GOT3 (cell line): ENCODE measurements at places on chromosomes 16 and 17.

GRCh38 chr16:49545741-49546448, 172.3 kb downstream of the C16orf78 start:
- no peak for DNase-seq

GRCh38 chr17:40311575-40311974, 2.6 kb downstream of the RARA start:
- DNase-seq = no peak

DNA sequence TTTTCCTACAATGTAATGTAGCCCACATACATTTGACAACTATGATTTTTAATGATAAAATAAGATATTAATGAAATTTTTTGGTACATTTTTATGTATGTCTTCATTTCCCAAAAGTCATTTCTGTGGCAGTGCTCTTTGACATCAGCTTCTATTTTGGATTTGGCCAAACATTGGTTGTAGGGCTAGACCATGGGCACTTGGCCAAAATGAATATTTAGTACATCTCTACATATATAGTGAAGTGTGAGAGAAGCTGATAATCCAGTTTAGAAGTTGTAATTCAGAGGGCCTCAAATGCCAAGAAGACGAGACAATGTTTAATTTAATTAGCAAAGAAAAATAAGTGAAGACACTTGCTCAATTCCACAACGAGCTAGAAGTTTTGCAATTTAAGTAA, 724.9 kb upstream of the SOX9 start:
- no peak for DNase-seq

GRCh38 chr16:2709588-2709984, 10.4 kb downstream of the PRSS27 start:
- no peak for DNase-seq

DNA sequence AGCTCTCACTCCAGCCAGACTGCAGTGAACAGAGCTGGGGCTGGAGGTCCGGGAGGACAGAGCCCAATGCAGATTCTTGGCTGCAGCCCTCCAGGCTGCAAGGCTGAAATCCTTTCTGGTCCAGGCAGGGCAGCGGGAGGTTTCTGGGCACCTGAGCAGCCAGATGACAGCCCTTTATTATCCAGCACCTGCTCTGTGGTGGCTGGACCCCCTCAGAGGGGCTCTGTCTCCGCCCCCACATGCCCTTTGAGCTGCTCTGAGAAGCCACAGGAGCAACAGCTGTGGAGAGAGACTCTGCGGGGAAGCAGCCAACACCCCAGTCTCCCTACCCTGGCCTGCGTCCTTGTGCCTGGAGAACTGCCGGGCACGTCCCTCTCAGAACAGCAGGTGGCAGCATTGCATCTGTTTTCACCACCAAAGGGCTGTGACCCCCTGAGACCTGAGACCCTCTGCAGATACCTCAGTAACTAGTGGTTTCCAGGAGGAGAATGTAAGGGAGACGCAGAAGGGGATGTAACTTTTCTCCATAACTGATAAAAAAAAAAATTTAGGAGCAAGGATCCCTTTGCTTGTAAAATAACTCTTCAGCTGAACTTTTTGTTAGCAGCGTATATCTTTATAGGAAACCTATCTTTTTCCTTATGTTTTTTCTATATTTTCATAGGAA, 3.7 kb upstream of the CNP start:
- no peak for DNase-seq

GRCh38 chr16:57356547-57356946, 2.0 kb upstream of the CCL22 start:
- DNase-seq = no peak

GRCh38 chr17:50511058-50511457, 2.8 kb downstream of the MYCBPAP start:
- DNase-seq = no peak

- DNase-seq = no peak
These were observed 621.2 kb upstream of the CDH5 start for GRCh38 chr16:65745201-65745708.

DNA sequence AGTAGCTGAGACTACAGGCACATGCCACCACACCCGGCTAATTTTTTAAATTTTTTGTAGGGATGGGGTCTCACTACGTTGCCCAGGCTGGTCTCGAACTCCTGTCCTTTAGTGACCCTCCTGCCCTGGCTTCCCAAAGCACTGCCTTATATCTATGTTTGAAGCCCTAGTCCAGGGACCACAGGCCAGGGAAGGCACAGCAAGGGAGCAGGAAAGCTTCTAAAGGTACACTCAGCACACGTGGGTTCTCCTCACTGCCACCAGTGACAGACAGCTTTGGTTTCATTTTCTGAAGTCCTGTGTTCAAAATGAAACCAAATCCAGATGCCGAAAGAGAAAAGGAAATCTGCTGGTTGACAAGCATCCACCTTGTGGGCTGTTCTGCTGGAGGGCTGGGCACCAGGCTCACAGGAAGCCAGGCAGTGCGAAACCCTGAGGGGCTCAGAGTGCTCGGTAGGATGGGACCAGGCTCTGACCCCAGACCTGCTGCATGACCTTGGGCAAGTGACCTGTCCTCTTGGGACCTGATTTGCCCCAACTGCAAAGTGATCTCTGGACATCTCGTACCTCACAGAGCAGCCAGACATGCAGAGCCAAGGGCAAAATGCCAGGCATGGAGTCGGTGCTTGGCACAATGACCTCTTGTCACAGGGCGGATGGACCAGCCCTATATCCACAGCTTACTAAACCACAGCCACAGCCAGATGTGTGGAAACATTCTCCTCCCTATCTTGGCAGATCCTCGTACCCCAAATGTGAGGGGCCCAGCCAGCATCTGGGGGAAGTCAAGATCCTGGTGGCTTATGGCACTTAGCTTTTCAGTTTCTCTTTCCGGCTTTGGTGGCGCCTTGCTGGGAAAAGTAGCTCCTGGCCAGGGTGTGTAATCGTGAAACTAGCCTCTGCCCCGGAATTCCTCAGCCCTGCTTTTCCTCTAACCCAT, 2.8 kb upstream of the SOCS1 start:
- DNase-seq = no peak

DNA sequence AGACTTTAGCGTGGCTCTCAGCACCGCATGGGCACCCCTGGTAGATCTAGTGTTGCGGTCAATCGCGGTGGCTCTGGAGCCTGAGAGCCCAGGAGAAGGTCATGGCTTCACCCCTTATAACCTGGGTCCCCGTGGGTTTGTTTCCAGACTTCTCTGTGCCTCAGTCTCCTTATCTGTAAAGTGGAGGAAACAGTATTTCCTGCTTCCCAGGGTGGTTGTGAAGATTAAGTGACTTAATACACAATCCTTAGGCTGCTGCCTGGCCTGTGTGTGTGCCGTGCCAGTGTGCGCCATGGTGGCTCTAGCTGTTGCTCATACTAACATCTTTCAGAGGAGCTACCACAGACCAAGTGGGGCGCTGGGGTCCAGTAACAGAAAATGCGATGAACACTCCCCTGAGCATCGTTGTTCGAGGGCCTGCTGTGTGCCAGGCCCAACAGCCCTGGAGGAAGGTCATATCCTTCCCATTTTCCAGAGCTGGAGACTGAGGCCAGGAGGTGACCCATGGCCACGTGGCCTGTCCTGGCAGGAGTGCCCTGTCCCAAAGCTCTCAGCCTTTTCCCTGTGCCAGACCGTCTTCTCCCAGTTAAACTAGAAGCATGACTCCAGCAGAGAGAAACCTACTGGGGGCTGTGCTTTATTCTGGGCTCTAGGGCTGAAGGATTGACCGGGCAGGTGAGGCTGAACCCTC, 70.1 kb downstream of the CMIP start:
- no peak for DNase-seq

GRCh38 chr17:6605142-6605541, 35.4 kb downstream of the KIAA0753 start:
- no peak for DNase-seq

- DNase-seq = no peak
These were observed 8.3 kb downstream of the ANKRD40 start for GRCh38 chr17:50699410-50699809.

DNA sequence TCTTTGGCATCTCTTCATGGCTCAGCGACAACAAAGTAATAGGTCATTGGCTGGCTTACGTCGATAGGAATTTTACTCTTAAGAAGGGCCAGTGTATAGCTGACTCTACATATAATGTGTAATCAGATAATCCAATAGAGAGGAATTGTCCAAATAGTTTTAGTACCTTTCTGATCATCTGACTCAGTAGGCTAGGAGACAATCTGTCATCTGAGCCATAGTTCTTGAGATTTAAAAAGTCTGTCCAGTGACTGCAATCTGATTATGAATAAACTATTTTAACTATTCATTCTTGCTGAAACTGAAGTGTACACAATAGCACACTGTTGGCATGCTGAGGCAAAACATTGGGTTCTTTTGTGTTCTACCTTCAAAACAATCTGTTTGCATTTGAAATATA, 21.4 kb upstream of the NOL11 start:
- no peak for DNase-seq

DNA sequence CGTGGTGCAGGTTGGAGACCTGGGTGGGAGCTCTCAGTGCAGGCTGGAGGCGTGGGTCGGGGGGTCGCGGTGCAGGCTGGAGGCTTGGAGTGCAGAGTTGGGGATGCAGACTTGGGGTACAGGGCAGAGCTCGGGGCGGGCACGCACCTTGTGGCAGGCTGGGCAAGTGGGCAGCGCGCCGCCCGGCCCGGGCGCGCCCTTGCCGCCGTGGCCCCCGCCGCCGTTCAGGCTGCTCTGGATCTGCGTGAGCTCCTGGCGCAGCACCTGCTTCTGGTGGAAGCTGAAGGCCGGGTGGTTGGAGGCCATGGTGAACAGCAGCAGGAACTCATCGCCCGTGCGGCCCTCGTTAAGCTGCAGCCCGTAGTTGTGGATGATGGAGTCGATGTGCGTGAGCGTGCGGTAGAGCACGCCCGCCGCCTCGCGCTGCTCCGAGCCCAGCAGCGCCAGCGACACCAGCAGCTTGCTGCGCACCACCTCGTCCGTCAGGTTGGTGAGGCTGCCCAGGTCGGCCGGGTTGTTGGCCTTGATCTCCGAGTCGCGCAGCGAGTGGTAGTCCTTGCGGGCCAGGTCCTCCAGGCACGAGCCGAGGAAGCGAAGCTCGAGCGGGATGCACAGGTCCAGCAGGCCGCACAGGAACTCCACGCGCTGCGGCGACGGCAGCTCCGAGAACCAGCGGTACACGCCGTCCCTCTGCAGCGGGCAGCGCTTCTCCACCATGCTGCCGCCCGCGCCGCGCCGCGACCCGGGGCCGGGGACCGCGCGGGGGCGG, 1.1 kb downstream of the ZCCHC14 start:
- DNase-seq = no peak

GRCh38 chr16:28572696-28573510, 19.2 kb downstream of the SGF29 start:
- DNase-seq = no peak

DNA sequence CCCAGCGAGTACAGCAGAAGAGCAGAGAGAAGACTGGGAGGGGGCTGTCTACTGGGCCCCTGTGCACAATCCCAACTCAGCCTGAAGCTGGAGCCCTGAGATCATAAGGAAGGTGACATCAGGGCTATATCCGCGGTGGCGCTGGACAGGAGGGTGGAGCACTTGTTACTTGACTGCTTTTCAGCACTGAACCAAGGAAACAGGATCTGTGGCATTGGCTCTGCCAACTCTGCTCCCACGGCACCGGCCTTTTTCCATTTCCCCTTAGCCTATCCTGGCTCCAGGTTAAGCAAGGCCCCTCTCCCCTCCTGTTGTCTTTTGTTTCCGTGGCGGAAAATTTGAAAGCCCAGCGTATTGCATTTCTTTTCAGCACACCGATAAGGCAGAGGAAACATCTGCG, 125.0 kb upstream of the IRX3 start:
- no peak for DNase-seq

GRCh38 chr16:48323783-48324775, 61.1 kb downstream of the SIAH1 start:
- no peak for DNase-seq

DNA sequence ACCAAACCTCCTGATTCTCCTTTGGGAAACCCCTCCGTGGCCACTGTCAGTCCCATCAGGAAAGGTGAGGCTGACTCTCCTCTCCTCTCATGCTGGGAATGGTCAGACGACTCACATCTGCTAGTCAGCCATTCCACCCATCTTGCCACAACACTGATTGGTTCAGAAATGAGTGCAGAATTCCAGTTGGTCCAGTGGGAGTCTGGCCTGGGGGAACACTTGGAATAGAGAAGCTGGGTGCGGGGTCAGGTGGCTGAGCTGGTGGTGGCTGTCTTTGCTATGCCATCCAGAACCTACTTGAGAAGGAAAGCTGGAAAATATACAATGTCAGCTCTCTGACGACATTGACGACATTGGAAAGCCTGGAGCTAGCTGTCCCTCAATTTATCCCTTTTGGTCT, 23.6 kb upstream of the PLLP start:
- no peak for DNase-seq

DNA sequence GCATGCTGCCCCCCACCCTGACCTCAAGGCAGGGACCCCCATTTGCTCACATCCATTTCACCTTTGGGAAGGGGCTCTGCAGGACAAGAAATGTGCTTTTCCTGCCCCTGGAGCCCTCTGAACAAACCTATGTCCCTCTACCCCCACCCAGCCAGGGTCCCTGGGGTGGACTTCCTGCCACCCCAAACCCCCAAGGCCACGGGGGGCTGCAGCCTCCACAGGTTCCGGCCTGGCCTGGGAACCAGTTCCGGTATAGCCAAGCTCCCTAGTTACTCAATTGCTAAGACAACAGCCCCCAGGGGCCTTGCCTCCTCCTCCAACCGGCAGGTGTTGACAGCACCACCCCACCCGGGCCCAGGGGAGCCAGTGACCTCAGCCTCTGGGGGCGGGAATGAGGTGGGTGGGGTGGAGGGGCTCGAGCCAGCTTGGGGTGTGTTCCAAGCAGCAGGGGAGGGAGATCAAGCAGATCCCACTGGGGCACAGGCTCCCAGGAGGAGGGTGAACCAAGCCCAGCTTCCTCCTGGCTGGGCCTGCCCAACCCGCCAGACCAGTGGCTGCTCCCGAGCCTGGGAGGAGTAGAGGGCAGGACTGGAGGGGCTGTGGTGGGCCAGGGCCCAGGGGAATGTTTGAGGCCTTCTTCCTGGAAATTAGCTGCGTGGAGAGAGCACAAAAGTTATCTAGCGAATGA, 6.6 kb downstream of the PNMT start:
- DNase-seq = no peak

DNA sequence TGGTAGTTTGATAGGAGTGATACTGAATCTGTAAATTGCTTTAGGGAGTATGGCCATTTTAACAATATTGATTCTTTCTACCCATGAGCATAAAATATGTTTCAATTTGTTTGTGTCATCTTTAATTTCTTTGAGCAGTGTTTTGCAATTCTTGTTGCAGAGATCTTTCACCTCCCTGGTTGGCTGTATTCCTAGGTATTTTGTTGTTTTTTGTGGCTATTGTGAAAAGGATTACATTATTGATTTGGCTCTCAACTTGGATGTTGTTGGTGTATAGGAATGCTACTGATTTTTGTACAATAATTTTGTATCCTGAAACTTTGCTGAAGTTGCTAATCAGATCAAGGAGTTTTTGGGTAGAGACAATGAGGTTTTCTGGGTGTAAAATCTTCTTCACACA, 3.2 kb downstream of the KRTAP9-9 start:
- DNase-seq = no peak

DNA sequence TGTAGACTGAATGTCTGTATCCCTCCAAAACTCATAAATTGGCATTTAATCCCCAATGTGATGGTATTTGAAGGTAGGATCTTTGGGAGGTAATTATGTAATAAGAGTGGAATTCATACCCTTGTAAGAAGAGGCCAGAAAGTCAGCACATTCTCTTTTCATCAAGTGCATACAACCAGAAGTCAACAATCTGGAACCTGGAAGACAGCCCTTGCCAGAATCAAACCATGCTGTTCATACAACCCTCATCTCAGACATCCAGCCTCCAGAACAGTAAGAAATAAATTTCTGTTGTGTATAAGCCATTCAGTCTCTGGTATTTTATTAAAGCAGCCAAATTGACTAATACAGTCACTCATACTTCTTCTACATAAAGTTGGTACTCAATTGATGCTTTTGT, 481.0 kb upstream of the SOX9 start:
- no peak for DNase-seq
